ENCODE measurements at places on chromosomes 7 and 10.
A peak's percentile ranks its signal among the peaks of the same experiment; 100 is the strongest.

DNA sequence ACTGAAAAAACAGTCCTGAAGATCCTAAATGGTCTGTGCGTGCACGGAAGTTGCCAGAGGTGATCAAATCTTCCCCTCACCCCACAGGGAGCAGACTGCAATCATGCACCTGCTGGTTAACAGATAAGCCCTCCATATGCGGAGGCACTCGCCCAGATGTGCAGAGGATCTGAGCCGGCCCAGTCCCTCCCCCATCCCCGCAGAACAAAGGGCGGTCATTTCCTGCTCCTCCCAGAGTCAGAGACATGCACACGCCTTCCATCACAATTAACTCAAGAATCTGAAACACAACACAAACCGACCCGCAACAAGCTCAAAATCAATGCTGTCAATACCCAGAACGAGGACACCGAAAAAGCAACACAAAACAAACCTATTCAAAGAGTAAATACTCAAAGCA is 24.2 kb downstream of the CRTAC1 start:
- DNase-seq = no peak

GRCh38 chr7:158447506-158448171 is 140.0 kb downstream of the PTPRN2 start:
- DNase-seq = no peak

GRCh38 chr10:74949034-74949832 is 122.8 kb downstream of the KAT6B start:
- no peak for DNase-seq

GRCh38 chr7:121919986-121920385 is 47.0 kb downstream of the PTPRZ1 start:
- no peak for DNase-seq

GRCh38 chr10:76882245-76882644 is 755.4 kb downstream of the KCNMA1 start:
- DNase-seq = no peak

GRCh38 chr10:63919575-63920279 is 398.5 kb downstream of the REEP3 start:
- DNase-seq = no peak

- DNase-seq = no peak
Observed at GRCh38 chr10:46080886-46081285, 34.8 kb upstream of the MSMB start.

DNA sequence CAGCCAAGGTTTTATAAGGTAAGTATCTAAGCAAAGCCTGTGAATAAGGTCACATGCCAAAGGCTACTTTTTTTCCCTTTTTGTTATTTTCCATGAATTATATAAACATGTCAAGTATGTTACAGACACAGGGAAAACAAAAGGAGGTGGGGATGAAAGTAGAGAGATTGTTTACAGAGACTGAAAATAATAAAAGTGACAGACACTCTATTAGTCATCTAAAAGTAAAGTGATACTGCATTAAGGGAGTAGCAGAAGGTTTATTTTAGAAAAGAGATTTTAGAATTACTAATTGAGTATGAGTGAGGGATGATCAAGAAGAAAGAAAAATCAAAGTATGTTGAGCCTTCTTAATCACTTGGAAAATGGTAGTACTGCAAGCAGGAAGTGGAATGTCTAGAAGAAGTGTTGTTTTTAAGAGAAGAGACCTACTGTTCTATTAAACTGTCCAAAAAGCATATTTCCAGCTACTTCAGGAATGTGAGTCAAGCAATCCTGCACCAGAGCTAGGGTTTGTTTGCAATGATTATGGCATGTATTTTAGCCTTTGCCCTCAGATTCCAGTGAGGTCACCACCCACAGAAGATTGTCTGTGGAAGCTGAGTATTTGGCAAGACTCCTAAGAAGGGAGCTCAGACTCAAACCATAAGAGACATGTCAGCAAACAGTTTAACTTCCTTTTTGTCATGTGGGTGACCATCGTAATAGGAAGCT is 177.9 kb upstream of the PLXDC2 start:
- DNase-seq = no peak

- DNase-seq = no peak
Observed at GRCh38 chr7:36372156-36372555, 17.5 kb upstream of the ANLN start.

DNA sequence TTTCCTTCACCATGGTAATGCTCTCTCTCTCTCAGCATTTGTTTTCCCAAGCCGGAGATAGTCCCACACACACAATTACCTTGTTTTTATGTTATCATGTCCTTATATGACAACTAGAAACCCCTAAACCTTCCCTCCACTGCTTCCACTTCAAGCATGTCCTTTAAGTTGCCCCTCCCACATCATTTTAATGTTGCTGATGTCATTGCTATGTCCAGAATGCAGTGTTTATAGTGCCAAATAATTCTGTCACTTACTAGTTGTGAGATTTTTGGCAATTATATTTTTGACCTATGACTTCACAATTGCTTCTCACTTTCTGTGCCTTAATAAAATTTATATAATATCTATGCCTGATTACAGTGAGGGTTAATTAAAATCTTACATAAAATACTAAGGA is 645.9 kb downstream of the XPNPEP1 start:
- DNase-seq = no peak

DNA sequence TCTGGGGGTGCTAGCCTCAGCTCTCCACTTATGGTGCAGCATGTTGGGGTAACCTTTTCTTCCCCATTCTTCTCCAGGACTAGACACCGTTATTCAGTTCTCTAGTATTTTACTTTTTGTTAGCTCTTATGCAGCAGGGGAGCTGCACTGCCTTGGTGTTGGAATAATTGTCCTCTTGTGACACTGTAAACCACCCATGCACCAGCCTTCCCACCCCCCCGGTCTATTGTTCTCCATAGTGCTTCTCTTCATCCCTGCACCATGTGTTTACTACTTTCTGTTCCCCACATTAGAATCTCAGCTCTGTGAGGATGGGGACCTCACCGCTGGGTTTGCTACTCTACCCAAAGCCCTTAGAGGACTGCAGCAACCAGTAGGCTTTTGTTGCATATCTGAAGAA is 230.7 kb downstream of the RPS24 start:
- DNase-seq = no peak

DNA sequence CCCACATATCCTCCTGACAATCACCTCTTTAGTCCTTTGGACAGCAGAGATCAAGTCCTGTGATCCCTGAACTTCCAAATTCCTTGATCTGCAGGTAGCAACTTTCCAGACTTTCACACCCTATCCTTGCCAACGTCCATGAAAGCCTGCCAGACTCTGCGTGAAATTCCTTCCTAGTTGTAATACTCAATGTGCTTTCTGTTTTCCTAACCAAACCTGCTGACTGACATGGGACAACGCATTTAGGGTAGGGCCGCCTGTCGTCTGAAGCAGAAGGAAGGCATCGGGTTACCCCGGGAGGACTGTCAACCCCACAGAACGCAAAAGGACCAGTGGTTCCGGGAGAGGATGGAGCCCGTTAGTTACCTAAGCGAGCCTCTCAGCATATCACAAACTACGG is 23.9 kb downstream of the ITGA8 start:
- DNase-seq = no peak

DNA sequence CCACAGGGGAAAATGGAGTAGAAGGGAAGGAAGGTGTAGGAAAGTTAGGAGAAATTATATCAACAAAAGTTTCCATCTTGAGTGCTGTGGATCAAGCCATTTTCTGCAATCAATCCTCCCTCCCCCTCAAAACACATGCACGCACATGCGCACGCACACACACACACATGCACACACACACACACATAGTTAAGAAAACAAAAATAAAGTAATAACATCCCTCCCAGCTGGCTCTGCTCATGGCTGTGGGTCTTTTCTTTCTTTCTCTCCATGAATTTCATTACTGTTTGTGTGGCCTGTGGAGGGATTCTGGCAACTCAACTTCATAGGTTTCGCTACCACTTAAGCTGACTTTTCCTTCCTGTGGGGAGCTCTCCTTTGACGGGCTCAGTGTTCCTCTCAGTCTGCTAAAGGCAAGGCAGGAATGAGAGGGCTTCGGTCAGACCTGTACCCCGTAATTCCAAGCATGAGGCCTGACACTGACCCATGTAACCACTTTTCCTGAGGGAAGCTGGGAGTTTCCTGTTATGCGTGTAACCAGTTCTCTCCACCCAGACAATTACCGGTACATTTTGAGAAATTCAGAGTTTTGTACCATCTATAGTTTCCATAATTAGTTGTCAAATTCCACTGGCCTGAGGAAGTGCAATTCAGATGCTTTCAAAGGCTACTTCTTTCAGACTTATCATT is 79.8 kb downstream of the ZNF92 start:
- DNase-seq = no peak

DNA sequence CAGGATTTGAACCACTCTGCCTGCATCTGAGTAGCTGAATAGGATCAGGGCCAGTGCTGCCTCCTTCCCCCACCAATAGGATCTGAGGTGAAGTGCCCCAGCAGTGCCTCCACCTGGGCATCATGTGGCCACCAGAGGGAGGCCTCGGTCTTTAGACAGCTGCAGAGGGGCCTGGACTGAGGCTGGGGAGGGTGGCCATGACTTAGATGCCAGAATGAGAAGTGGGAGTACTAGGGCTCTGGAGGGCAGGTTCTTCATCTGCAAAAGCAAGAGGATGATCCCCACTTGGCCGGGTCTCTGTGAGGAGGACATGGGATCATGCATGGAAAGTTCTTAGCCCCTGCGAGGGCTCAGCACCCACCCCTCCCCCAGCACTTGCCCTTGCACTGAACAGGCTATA is 56.9 kb downstream of the NEUROG3 start:
- no peak for DNase-seq

DNA sequence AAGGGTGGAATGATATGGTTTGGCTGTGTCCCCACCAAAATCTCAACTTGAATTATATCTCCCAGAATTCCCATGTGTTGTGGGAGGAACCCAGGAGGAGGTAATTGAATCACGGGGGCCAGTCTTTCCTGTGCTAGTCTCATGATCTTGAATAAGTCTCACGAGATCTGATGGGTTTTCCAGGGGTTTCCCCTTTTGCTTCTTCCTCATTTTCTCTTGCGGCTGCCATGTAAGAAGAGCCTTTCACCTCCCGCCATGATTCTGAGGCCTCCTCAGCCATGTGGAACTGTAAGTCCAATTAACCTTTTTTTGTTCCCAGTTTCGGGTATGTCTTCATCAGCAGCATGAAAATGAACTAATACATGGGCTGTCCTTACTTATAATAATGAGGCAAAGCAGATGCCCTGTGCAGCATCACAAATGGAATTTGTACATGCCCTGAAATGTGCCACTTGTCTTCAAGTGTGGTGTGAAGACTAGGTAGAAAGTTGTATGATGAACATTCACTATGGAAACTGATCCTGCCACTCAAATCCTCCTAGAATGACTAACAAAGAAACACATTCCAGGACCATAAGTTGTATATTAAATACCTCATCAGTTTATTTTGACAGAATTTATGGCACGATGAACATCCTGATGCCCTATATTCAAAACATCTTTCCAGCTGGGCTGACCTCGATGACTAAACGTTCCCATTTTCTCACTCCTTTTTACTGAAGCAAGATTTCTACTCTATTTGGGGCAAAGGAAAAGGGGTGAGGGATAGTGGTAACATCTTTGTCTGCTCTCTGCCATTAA is 122.8 kb upstream of the CTTNBP2 start:
- DNase-seq = no peak

GRCh38 chr7:77579797-77580196 is 42.7 kb downstream of the PTPN12 start:
- DNase-seq = no peak

DNA sequence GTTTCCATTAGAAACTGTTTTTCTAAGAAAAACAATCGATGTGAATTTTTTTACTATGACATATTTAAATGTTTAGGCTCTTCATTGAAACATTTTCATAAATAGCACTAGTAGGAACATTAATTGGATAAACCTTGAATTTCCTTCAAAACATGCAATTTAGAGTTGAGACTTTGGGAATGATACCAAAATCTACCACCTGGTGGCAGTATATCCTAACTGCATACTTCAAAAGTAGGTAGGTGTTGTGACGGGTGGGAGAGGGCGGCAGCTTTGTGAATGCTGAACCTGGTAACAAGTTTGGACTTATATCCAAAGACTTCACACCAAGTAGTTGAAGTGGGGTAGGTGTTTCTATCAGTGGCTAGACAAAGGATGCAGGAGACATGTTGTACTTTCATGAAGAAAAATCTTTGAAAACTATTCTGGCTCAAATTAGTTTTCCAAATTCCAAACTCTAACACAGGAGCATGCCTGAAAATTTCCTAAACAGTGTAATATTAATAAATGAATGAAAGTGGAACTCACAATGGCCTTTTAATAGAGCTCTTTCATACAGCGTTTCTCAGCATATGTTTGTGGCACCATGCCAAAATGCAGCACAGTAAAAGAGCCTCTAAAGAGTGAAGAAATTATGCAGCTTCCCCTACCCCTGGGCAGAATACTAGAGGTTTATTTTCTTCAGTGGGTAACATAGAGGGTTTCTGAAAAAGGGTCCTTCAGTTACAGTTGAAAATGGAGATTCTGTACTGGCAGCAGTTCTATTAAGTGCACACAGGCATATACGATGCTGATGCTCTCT is 201.0 kb upstream of the TPK1 start:
- DNase-seq = peak; percentile 35

GRCh38 chr10:115094416-115095140 is 1.4 kb downstream of the ATRNL1 start:
- DNase-seq = no peak

DNA sequence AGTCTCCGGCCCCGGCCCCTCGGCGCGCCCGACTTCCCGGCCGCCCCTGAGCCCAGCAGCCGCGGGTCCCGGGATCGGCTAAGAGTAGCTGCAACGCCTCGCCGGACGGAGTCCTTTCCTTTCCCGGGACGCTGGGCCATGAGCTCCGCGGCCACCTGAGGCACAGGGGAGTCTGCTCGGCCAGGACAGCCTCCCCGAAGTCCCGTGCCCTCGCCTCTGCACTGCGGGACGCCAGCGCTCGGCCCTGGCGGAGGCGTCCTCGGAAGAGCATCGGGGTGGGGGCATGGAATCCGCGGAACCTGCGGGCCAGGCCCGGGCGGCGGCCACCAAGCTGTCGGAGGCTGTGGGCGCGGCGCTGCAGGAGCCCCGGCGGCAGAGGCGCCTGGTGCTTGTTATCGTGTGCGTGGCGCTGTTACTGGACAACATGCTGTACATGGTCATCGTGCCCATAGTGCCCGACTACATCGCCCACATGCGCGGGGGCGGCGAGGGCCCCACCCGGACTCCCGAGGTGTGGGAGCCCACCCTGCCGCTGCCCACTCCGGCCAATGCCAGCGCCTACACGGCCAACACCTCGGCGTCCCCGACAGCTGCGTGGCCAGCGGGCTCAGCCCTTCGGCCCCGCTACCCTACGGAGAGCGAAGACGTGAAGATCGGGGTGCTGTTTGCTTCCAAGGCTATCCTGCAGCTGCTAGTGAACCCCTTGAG is 502 bp downstream of the SLC18A3 start:
- no peak for DNase-seq

- DNase-seq = no peak
Observed at GRCh38 chr7:107596881-107597581, 17.0 kb downstream of the BCAP29 start.

DNA sequence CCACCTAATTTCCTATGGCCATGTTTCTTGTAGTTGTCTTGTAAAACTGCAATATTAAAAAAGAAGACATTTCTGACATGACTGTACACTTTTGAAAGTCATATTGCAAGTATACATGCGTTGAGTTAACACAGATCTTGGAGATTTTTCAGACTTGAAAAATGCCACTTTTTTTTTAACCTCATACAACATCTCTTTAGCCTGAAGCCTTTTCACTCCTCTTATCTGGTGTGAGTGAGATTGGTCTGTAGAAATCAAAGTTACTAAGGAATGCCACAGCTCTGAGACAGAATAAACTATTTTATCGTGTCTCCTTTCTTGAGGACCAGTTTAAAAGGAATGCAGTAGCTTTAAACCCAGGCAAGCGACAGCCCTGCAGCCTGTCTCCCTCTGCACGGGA is 43.9 kb upstream of the NEUROD6 start:
- no peak for DNase-seq

Data from GM12864 (cell line).